Fibroblast of skin of left quadriceps (primary cell): ENCODE measurements at places on chromosomes 3 and 15.

DNA sequence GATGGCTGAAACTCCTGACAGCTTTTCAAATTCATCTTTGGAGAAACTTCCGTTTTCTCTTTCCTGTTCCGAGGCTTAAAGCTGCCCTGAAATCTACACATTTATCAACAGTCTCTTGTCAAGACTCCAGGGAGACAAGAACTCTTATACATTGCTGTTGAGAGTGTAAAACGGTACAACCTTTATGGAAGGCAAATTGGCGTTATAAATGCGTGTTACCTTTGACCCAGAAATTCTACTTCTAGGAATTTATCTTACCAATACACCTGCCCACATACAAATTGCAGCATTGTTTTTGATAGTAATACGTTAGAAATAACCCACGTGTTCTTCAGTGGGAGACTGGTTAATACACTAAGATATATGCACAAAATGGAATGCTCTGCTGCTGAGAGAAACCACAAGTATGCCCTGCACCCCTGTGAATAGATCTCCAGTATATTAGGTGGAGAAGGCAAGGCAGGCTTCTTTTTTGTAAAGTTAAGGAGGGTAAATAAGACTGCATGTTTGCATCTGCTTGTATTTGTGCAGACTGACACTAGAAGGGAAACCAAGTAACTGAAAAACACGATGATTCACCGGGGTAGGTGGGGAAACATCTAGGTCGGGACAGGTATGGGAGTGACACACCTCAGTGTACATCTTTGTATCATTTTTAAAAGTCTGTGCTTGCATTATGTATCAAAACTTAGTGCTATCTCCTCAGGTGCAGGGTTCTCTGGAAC is 97.5 kb downstream of the IGF1R start:
- no peak for DNase-seq

DNA sequence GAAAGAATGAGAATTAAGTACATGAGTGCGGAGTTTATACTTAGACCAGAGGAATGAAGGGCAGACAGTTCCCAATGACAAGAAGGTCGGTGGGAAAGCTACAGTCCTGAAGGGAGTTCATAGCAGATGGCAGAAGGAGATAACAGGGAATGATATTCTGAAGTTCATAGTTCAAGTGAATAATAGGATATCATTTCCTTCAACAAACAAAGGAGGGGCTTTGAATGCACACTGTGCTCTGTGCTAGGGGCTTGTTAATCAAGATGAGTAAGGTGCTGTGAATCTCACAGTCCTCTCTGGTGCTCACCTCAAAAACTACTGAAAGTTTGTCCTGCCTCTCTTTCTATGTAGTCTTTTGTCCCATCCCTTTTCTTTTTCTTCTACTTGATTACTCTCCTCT is 41.9 kb downstream of the SIDT1 start:
- no peak for DNase-seq

GRCh38 chr15:40941068-40941527 is 12.0 kb downstream of the DLL4 start:
- DNase-seq = no peak

DNA sequence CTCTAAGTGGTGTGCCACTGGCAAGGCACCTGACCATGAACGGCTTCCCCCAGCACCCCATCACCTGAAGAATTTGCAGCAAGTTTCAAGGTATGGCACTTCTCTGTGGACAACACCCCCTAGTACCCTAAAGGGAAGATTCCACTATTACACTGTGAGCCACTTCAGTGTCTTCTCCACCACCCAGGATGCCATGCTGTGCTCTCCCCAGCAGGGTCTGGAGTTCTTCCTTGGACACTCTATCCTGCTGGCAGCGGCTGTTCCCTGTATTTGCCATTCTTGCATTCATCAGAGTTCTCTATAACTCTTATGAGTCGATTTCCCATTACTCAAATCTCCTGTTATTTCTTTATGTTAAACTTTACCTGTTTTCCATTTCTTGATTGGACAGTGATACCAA is 33.9 kb upstream of the RNU6-1 start:
- no peak for DNase-seq

DNA sequence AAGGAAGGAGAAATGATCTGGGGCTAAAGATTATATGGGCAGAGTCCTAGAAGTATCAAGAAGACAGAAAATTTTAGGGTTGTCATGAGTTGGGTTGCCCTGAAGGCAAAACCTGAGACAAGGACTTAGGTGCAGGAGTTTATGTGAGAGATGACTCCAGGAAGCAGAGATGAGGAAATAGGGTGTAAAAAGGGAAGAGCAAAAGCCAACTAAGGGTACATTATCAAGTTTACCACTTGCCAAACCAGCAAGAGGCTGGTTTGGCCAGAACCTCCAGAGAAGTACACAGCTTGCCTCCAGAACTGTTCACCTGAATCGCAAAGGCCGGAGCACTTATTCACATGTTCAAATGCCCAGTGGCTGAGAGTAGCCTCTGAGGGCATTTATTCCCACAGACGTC is 116.7 kb downstream of the FHIT start:
- DNase-seq = no peak

DNA sequence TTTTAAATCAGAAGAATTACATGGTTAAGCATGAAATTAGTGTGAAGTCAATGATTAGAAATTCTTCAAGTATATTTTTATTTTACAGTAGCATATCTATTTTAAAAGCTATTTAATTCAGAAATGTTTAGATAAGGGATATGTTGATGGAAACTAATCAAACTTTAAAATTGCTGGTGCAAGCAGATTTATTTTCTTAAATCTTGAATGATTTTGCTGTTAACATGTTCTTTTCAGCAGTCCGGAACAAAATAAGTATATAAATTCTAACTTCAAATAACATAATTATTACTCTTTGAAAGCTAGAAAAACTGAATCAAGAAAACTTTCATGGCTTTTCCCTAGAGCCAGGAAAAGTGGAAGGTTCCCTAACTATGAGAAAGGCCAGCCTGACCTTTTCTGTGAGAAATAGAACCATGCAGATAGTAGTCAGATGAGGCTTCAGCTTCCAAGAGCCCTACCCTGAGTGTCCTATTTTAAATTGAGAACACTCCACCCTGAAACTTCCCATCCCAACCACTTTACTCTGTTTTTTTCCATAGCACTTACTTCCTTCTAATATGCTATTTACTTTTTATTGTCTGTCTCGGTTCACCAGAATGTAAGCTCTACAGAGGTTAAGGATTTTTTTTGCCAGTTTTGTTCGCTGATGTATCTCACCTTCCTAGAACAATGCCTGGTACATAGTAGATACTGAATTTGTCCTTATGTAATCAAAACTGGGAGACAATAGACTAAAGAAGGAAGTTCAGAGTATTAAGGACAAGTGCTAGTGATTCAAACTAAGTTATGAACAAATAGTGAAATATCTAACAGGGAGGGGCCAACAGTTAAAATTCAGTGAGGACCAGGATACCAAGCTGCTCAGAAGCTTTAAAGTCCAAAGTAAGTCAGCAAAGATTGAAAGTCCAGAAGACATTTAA is 66.8 kb downstream of the CD200R1L start:
- DNase-seq = no peak

DNA sequence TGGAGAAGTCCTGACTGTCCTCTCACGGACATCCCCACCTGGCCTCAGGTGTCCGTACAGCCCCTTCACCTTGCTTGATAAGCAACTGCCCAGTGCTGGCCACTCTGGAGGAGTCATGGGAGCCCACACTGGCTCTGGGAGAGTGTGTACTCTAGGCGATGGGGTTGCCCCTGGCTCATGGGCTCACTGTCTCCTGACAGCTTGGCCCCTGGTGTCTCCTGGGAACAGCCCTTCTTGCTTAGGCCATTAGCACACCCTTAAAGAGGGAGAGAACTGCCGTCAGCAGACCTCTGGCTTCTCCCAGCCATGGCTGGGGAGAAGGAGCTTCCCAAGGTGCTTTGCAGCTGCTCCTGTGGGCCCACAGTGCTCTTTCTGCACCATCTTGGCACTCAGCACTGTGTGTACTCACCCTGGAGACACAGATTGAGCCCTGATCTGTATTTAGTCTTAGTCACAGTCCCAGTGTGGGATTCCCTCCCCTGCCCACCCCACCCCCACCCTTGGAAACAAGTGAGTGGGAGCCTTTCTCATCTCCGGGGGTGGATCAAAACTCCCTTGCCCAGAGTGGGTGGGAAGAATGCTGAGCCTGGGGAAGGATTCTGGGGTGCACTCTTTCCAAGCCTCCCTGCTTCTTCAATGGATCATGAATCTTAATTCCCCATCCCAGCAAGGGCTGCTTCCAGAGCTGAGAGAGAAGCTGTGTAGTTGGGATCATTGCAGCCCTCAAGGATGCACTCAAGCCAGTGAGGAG is 83.5 kb upstream of the ADPGK start:
- no peak for DNase-seq

- DNase-seq = no peak
Observed at GRCh38 chr3:194231929-194232832, 96.2 kb downstream of the HES1 start.

DNA sequence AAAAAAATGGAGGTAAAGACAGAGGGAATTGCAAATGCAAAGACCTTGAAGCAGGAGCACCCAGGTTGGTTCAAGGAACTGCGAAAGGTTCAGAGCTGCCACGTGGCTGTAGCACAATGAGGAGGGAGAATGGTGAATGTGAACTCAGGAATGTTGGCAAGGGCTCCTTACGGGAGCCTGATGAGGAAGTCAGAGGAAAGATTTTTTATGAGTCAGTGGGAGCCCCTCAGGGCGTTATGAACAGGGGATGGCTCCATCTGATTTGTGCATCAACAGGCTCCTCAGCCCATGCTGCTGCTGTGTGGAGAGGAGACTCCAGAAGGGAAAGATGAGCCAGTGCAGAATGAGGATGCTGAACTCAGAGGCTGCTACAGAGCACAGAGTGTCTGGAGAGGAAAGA is 194.4 kb downstream of the ARRDC4 start:
- DNase-seq = peak; percentile 86

DNA sequence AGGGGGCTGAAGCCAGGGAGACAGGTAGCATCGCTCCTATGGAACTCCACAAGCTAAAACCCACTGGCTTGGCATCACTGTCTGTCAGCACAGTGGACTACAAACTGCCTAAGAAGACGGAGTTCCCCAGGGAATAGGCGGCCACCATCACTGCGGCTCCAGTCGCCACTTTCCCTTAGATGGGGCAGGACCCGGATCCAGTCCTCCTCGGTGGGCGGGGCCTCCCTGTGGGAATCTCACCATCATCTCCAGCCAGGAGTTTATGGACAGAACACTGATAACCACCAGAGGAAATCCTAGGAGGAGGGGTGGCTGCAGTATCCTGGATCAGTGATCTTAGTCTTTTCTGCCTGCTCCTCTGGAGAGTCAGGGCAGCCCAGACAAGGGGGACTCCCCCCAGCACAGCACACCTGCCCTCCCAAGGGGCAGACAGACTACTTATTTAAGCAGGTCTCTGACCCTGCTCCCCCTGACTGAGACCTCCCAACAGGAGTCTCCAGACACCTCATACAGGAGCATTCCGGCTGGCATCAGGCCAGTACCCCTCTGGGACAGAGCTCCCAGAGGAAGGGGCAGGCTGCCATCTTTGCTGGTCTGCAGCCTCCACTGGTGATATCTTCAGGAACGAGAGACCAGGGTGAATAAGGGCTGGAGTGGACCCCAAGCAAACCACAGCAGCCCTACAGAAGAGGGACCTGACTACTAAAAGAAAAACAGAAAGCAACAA is 435.6 kb upstream of the RASGRP1 start:
- no peak for DNase-seq

DNA sequence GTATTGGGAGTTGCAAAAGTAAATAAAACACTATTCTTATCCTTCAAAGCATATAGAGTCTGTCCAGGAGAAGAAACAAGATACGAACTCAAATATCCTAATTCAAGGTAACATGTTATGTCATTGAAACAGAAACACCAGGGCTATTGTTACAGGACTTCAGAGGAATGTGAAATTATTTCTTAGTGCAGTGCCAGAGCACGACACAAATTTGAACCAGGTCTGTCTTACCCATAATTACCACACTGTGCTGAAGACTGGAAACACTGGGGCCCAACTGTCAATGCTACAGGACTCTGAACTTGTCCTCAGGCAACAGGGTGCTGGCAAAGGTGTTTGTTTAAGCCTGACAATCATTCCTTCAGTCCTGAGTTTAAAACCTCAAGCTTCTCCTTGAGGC is 633.6 kb upstream of the UBE2E2 start:
- DNase-seq = no peak

DNA sequence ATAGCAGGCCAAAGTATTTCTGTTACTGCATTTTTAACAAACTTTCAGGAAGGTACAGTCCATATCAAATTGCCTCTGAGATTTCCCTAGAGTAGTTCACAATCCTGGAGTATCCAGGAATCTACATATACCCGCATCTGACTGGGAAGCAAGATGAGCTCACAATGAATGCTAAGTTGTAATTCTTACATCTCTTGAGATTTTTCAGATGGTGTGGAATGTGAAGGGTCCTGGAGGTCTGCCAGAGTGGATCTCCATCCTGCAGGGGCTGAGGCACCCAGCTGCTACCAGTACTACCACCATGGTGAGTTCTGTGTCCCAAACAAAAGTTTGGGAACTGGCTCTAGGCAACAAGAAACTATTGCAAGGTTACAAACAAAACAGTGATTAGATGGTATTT is 156.7 kb upstream of the CCDC54 start:
- DNase-seq = no peak

DNA sequence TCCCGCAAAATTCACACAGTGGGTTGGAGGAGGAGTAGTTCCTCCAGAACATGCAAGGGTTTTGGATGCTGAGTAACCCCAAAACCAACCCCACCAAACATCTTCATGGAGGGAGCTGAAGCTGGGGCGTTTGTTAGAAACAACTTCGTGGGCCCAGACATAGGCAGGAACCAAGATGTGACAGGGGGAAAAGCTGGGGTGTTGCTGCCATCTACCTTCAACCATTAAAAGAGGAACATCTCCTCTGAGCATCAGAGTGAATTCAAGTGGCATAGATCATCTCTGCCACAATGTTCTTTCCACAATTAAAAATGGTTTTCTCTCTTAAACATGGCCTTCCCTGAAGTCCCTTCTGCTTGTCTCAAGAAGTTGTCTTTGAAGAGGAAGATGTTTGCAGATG is 20.5 kb downstream of the SIDT1 start:
- DNase-seq = no peak

- DNase-seq = no peak
Observed at GRCh38 chr3:138846262-138846791, 11.6 kb upstream of the PIK3CB start.

GRCh38 chr15:45023659-45024225 is 747 bp downstream of the SORD start:
- no peak for DNase-seq

GRCh38 chr15:81728726-81729125 is 317.1 kb downstream of the MEX3B start:
- DNase-seq = no peak

GRCh38 chr15:65260968-65261367 is 25.7 kb downstream of the PARP16 start:
- DNase-seq = no peak

GRCh38 chr3:131702146-131702545 is 199.4 kb upstream of the MRPL3 start:
- DNase-seq = no peak
